ENCODE measurements at places on chromosomes 11 and 22.

DNA sequence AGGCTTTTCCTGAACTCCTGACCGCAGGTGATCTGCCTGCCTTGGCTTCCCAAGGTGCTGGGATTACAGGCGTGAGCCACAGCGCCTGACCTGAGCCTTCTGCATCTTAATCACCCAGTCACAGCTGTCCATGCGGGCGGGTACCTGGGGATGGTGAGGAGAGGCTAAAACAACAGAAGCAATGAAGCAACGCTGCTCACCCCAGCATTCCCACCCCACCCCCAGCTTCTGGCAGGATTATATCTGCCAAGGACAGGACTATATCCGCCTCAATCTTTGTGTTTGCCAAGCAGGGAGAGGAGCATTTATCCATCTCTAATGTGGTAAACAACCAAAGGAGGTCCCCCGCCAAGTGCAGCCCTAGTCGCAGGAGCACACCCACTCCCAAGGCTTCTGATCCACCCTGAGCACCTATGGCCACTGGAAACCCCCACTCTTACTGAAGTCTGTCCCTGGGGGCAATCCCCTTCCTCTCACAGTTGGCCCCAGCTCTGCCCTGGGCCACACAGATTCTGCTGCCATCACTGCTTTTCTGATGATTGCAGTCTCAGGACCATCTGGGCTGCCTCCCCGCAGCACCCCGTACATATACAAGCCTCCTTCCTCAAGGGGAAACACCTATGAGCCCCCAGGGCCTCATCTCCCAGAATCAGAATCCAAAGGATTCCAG, 8.8 kb upstream of the LGALS2 start:
- DNase-seq = no peak

DNA sequence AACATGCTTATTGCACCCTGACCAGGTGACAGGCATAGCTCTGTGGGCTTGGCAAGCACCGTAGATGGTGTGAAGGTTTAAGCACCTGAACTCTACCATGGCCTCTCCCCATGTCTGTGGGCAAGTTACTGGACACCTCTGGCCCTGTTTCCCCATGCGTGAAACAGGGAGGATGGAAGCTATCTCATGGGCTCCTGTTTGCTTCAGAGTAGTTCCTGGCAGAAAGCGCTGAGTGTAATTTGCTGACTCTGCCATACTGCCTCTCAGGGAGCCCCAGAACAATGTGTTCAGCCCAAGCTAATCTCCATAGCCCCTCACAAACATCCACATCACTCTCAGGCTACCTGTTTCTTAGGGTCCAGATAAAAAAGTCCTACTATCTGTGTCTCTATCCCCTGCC, 2.4 kb downstream of the CBX6 start:
- no peak for DNase-seq

- DNase-seq = no peak
These were observed 77.0 kb downstream of the GRAMD1B start for GRCh38 chr11:123507043-123507442.

- no peak for DNase-seq
These were observed 38.9 kb downstream of the RELT start for GRCh38 chr11:73414977-73415651.

GRCh38 chr22:30743257-30744020, 48.8 kb downstream of the OSBP2 start:
- DNase-seq = no peak

DNA sequence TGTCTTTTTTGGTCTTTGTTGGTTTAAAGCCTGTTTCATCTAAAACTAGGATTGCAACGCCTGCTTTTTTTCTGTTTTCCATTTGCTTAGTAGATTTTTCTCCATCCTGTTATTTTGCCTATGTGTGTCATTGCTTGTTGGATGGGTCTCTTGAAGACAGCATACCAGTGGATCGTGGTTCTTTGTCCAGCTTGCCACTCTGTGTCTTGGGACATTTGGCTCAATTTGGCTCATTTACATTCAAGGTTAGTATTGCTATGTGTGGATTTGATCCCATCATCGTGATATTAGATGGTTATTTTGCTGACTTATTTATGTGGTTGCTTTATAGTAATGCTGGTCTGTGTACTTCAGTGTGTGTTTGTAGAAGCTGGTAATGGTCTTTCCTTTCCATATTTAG, 31.4 kb upstream of the ANKK1 start:
- no peak for DNase-seq

DNA sequence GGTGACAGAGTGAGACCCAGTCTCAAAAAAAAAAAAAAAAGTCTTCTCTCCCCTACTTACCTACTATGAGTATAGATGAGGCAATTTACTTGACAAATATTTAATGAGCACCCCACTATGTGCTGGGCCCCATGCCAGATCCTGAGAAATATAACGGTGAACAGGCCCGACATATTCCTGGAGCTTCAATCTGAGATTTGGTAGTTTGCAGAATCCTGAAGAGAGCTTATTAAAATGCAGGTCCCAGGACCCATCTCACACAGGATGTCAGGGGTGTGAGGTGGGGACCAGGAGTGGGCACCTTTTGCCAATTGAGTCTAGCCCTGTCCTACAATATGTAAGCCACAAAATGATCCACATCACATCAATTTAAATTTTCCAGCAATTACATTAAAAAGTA, 44.0 kb downstream of the KCNJ4 start:
- DNase-seq = no peak

- DNase-seq = no peak
These were observed 815 bp downstream of the EHD1 start for GRCh38 chr11:64877390-64878222.

GRCh38 chr22:50691521-50691920, 18.9 kb downstream of the SHANK3 start:
- DNase-seq = no peak

DNA sequence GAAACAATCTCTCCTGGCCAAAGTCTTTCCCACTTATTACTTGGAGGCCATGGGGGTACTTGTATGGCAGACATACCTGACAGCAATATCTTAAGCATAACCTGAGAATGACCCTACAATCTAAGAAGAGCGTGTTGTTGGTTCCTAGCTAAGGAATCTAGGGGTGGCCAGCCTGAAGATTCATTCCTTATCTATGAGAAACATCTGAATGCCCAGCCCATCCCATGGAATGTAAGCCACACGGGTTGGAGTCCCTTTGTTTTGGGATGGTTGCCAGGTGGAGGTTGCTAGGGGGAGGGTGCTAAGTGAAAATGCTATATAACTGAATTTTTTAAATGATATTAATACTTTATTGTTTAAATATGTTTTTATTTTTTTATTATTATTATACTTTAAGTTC, 725.0 kb downstream of the ETS1 start:
- DNase-seq = no peak

DNA sequence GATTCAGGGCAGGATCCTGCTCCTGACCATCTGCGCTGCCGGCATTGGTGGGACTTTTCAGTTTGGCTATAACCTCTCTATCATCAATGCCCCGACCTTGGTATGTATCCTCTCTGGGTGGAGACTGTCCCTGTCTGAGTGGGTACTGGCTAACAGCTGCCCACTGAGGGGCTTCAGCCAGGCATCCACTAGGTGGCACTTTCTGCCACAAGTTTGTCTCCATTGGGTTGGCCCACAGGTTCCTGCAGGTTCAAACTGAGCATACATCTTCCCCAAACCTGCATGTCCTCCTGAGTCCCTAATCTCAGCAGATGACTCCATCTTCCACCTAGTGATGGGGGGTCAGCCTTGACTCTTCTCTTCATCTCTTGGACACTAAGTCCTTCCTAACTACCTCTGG, 4.4 kb downstream of the SLC2A11 start:
- DNase-seq = no peak

DNA sequence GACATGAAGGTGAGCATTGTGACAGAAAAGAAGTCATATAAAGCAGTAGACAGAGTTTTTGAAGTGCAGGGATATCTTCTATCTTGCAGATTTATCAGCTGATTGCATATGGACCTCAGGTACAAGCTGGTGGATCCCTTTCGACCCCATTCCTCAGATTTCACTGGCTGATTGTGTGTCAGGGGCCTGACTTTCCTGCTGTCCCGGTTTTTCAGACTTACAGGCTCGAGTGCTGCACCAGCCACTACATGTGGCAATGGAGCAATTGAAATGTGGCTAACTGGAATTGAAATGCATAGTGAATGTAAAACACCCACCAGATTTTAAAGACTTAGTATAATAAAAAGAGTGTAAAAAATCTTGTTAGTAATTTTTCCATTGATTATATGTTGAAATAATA, 50.3 kb downstream of the CLMP start:
- no peak for DNase-seq

All from stimulated activated CD4-positive, alpha-beta T cell treated with anti-CD3 and anti-CD28 coated beads, Interleukin-15, amount 100 ng/mL, for 1 hour (primary cell).